ENCODE measurements at places on chromosomes 5 and 9.
A peak's percentile ranks its signal among the peaks of the same experiment; 100 is the strongest.

- DNase-seq: no peak
Measured at GRCh38 chr5:4738298-4738697, 401.8 kb upstream of the ADAMTS16 start.

DNA sequence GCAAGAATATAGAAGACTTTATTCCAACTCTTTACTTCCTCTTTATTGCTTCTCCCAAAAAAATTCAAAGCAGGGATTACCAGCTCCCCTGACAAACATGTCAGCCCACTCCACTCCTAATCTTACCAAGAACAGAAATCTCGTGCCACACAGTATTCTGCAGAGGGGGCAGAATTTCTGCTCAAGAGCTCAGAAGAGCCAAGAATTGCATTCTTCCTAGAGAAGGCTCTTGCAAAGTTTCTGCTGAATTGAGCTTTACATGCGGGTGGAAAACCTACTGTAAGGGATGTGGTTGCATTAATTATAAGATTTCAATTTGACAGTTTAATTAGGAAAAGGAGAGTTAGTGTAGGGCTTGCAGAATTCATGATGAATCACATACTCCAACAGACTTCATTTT lies 428.5 kb downstream of the CETN3 start:
- DNase-seq: no peak

GRCh38 chr5:111345731-111346130 lies 121.5 kb downstream of the CAMK4 start:
- no peak for DNase-seq

DNA sequence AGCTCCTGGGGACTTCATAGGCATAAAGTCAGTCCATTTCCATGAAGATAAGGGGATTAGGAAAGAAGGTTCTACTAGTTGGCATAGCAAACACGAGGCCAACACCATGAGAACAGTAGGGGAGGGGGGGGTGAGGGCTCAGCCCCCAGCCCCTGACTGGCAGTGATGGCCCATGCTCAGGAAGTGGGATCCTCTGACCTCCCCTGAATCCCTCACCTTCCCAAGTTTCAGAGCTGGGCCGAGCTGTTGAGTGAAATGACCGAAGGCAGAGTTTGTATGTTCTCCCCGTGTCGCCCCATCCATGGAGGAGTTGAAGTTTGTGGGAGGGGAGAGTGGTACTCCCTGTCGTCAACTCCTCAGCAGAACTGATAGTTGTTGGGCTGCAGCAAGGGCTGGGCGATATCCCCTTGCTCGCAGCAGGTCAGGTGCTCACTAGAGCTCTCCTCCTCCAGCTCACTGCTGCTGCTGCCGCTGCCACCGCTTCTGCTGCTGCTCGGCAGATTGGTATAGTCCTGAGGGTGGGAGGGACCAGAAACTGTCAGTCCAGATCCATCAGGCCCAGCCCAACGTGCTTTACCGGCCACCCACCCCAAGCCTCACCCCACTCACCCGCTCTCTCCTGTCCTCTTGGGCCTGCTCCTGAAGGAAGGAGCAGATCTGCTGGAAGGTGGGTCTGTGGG lies 32.5 kb downstream of the CSF1R start:
- peak; percentile 50 for DNase-seq

DNA sequence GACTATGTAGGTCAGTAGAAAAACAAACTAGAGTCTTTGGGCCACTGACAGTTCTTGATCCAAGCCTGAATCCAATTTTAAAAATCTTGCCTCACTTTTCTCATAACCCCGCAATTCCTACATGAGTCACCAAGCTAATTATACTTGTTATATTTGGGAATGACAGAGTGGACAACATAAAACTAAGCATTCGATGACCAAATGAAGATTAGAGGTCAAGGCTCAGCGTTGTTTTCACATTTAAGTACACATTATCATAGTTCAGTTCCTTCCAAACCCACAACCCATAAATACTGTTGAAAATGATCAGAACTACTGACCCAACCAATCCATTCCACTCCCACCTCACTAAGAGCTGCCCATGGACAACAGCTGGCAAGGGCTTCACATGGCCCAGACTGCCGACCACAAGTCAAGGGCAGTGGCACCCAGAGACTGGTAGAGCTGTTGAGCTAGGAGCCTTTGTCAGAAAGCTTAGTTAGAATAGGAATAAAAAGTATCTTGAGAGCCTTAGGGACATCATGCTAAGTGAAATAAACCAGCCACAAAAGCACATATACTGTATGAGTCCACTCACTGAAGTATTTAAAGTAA lies 64.2 kb downstream of the MYO10 start:
- no peak for DNase-seq

GRCh38 chr9:2725898-2726649 lies 8.8 kb downstream of the KCNV2 start:
- DNase-seq: no peak

DNA sequence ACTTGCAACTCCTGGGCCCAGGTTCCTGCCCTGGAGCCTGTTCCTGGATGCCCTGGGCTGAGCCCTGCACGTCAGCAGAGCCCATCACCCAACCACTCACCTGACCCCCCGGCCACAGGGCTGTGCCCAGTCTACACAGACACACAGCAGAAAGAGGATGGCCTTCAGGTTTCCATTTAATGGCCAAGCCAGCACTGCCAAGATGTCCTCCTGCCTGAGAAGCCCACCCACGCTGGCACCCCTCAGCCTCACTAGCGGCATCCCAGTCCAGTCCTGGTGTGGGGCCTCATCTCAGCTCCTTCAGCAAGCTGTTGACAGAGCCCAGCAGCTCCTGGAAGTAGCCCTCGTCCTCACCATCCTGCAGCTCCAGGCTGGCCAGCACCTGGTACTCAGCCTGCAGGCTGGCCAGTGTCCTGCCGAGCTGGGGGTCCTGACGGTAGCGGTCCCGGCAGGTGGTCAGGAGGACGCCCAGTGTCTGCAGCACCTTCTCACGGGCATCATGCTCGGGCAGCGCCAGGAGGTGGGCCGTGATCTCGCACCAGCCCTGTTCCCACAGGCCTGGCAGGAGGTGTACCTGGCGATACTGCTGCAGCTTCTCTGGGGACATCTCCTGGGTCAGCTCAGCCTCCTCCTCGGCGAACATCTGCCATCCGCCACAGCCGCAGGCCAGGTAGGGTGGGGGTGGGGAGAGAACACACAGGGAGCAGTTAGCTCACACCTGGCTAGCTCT lies 71.9 kb upstream of the LRRTM2 start:
- no peak for DNase-seq

DNA sequence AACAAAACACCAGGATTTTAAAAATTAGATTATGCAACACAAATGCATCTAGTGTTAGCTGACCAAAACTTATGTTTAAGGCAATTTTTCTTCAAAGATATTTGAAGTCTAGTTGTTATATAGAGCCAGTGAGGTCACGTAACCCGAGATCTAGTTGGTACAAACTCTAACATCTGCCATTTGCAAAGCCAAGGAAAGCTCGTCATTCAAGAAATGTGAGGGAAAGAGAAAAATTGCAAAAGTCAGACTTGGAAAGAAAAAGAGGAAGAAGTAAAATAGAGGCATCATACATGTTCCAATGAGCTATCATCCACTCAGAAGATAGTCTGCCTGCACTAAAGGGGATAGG lies 293.4 kb upstream of the PUM3 start:
- DNase-seq: no peak

DNA sequence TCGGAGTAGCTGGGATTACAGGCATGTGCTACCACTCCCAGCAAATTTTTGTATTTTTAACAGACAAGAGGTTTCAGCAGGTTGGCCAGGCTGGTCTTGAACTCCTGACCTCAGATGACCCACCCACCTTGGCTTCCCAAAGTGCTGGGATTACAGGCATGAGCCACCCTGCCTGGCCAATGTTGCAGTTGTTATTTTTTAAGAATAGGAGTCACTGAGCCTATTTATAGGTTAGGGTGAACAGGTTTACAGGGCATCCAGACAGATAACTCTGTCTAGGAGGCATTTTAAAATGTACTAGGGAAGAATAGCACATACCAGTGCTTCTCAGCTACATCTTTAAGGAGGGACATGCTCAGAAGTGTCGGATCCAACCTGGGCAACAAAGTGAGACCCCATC lies 60.1 kb upstream of the BNC2 start:
- DNase-seq: no peak

GRCh38 chr9:114313186-114313585 lies 9.7 kb upstream of the ORM1 start:
- DNase-seq: no peak

- peak; percentile 83 for DNase-seq
Measured at GRCh38 chr9:69173891-69174615, at the start of gene TJP2. TSS of gene TJP2 (plus strand) at chr9:69174277. CDS start at chr9:69174373, 96 bp downstream.

DNA sequence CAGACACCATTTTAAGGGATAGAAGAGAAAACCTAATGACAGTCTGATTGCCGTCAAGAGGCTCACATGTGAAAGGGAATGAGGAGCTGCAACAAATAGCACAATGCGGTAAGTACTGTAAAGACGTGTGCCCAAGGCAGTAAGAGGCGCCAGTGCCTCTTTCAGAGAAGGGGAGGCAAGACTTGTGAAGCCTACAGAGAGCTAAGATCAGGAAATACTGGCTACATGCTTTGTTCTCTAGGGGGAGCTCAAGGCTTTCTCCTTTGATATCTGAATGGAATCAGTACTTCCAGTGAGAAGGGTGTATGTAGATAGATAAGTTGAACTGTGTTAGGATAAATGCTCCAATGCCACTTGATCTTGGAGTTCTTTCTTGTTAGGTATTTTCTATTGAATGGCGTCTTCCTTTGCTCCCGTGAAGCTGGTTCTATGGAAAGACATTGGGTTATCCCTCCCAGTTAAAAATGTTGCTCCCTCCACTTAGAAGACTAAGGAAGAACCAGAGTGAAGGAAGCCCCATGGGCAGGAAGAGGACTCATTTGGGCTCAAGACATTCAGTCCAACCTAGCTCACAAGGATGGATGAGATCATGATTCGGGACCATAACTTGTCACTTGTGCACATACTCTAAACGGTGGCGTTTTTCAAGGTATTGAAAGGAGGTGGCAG lies 23.5 kb upstream of the ALDOB start:
- DNase-seq: no peak

- no peak for DNase-seq
Measured at GRCh38 chr5:134432677-134433359, 21.1 kb upstream of the CDKN2AIPNL start.

GRCh38 chr5:78920604-78921003 lies 64.5 kb downstream of the ARSB start:
- no peak for DNase-seq

- DNase-seq: no peak
Measured at GRCh38 chr5:56543441-56544388, 271.6 kb upstream of the MAP3K1 start.

DNA sequence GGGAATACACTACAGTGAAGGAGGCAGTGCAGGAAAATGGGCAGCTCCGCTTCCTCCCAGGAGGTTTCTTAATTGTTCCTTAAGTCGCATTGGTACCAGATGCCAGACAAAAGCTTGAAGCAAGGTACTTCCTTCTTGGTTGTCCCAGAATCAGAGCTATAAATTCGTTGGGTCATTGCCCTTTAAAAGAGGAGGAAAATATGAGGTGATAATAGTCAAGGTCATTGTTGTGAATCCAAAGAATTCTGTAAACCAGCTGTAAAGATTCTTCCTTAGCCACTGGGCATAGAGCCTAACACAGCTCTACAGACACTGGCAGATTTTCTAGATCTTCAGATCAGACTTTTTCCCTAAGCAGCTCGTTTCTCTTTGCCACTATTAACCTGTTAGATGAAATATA lies 444.1 kb upstream of the TLE4 start:
- DNase-seq: no peak

- no peak for DNase-seq
Measured at GRCh38 chr9:76690246-76690972, 73.8 kb upstream of the PCA3 start.

DNA sequence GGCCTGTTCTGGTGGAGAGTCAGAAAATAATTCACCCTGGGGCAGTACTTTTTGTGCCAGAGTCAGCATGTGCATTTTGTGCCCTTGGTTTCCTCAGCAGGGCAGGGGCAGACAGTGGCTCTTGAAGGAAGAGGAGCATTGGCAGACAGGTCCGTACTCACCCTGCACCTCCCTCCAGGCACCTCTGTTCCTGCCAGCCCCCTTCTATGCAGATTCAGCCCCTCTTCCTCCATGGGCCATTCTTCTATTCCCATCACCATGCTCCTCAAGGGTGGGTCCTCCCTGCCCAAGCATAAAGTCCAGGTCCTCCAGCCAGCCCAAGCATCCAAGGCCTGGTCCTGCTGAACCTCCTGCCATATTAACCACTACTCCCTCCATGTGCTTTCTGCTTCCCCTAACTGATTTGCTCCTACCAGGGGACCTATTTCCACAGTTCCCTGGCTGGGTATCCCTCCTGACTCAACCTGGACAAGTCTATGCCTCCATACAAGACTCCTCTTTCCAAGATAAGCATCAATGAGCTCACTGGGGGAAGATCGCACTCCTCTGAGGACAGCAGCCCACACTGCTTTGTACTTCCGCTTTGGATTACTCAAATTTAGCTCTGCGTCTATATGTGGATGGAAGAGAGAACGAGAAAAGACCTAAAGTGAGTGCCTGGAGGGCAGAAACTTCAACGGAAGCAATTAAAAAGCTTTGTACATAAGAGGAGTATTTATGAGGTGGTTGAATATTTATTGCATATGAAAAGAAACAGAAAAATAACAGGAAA lies 9.3 kb upstream of the ACSL6 start:
- DNase-seq: no peak

- DNase-seq: no peak
Measured at GRCh38 chr5:123235781-123236180, 146.7 kb downstream of the PRDM6 start.

DNA sequence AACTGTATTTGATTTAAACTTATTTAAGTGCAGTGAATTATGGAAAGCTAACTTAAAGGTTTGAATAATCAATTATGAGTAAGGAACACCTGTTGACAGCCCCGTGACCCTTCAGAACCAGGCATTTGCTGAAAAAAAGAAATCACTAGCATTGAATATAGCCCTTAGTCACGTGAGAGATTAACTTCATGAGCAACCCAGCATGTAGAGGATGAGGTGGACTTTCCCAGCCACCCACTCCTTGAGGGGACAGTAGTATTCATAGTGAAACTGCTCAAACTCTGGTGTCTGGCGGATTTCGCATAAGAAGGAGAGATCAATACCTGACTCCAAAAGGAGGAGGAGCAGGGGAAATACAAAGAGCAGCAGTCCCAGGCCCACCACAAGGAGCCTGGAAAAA lies 184.8 kb upstream of the RASEF start:
- DNase-seq: no peak

DNA sequence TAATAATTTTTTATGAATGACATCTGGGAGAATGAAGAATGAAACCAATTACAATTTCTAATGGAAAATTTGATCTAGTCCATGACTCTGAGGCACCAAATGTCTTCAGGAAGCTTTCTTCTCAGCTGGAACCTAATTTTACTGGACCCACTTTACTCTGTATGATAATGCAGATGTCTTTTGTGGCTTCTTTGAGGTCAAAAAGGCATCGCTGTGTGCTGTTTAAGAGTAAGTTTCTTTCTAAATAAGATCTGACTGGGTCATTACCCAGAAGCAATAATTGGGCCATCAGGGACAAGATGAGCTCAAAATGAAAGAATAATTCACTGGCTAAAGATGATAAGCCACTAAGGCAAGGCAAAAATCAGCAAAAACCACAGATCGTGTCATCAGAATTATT lies 633.4 kb downstream of the PSAT1 start:
- DNase-seq: no peak

GRCh38 chr5:24385070-24385469 lies 259.7 kb downstream of the CDH10 start:
- no peak for DNase-seq

- DNase-seq: no peak
Measured at GRCh38 chr5:113102121-113102531, 125.5 kb downstream of the DCP2 start.

Measured in left forelimb (tissue), 1 donor.